ENCODE measurements at places on chromosomes 5 and 9.

GRCh38 chr5:73950441-73950873, 324.5 kb downstream of the ARHGEF28 start:
- no peak for DNase-seq

GRCh38 chr5:76050134-76050533, 33.0 kb upstream of the SV2C start:
- no peak for DNase-seq

DNA sequence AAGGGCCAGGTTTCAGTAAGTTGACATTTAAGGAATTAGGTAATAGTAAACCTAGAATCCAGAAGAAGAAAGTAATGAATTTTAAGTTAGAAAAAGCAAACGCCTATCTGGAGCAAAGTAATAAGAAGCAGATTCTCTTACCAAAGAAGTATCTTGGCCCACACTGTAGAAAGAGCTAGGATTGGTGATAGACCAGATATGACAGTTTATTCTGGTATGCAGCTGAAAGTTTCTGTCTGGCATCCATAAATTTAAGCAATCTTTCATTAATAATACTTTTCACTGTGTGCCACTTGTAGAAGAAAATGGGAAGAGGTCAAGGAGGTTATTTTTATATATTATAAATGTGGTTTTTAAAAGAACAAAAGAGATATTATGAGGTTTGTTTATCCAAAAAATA, 3.0 kb downstream of the RECK start:
- DNase-seq, result no peak

DNA sequence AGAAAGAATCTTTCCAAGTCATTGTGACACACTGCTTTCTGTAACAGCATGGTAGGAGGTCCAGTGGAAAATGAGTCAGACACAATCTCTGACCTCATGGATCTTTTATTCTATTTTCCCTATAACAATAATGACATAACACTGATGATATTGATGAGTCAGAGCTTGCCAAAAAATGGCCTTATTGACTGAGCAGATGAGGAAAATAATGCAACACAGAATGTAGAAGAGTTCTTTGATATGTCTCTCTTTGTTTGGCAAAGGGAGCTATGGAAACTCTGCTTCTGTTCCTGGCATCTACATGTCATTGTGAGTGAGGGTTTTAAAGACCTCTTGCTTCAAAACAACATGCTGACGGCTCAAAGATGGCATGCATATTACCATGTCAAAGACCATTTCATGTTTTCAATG, 443.1 kb upstream of the ZNF608 start:
- no peak for DNase-seq

GRCh38 chr9:676780-677438, 164.6 kb upstream of the DMRT1 start:
- no peak for DNase-seq

- no peak for DNase-seq
Measured at GRCh38 chr9:93207326-93207814, 23.4 kb downstream of the WNK2 start.

GRCh38 chr9:37184905-37185867, 64.8 kb downstream of the ZCCHC7 start:
- no peak for DNase-seq

DNA sequence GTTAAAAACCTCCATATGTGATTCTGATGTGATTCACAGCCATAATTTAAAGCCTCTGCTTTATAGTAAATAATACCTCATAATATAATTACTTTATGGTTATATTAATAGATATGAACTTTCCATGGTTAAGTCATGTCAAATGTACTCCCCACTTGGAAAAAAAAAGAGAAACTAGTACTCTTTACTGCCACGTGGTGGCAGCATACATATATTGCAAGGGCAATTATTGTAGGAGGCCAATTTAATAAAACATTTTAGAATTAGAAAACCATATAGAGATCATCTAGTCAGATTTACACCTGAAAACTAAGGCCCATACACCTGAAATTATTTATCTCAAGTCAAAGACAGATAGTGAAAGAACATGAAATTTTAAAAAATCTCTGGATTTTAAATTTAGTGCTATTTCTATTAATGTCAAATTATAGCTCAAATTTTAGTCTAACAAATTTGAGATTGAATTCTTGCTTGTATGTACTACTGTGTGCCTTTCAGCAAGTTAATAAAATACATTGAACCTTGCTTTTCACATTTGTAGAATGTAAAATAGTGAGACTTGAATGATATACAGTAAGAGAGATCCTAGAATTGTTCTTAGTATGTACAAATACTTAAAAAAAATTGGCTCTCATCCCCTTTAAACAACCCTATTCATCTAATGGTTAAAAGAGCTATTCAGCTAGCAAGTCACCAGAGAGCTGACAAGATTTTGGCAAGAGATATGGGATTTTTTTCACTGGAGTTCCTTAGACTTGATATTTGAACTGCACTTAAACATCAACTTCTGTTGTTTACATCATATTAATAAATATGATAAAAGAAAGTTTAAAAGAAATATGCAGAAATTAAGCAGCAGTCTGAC, 603.8 kb downstream of the TLE4 start:
- no peak for DNase-seq

DNA sequence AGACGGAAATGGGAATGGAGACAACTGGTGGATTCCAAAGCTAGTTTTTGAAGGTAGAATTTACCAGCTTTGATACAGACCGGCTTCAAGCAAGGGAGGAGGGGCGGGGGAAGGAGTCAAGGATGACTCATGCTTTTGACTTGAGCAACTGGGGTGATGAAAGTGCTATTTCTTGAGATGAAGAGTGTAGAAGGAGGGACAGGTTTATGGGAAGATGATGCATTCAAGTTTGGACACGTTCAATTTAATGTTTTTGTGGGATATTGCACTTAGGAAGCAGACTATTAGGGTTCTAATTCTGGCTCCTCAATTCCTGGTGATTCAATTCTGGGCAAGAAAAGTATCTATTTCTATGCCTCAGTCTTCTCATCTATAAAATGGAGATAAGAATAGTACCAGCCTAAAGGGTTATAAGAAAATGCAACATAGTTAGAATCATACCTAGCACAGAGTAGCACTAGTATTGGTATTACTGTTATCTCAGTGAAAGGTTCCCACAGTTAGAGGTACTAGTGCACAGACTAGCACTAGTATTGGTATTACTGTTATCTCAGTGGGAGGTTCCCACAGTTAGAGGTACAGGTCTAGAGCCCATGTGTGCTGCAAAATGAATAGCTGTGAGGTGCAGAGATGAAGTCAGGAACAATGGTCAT, 4.6 kb downstream of the NIPAL4 start:
- no peak for DNase-seq

- no peak for DNase-seq
Measured at GRCh38 chr9:72874344-72874743, 78.5 kb downstream of the ALDH1A1 start.

- DNase-seq, result no peak
Measured at GRCh38 chr9:117302487-117302886, 112.4 kb downstream of the ASTN2 start.

- no peak for DNase-seq
Measured at GRCh38 chr5:103539376-103540330, 22.9 kb downstream of the NUDT12 start.

GRCh38 chr5:18305288-18305924, 671.1 kb downstream of the TAF11L14 start:
- no peak for DNase-seq

DNA sequence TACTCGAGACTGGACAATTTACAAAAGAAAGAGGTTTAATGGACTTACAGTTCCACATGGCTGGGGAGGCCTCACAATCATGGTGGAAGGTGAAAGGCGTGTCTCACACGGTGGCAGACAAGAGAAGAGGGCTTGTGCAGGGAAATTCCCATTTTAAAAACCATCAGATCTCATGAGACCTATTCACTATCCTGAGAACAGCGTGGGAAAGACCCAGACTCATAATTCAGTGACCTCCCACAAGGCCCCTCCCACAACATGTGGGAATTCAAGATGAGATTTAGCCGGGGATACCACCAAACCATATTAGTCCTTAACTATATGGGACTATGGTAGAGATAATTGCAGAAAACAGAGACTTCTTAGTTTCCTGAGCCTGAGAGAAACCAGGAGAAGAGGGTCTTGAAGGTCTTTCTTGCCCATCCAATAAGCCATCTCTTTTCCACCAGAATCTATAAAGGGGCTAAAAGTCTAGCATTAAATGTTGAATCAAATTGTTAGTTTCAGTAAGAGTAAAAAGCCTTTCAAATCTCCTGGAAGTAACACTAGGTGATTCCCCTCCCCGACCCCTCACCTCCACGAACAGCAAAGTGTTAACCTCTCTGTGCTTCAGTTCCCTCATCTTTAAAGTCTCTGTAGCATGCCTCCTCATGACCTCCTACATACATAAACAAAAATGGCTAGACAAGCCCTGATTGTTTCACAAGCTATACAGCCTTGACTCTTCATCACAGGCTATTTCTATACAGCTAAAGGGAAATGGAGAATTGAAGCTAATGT, 259.1 kb downstream of the TMEM167A start:
- no peak for DNase-seq

DNA sequence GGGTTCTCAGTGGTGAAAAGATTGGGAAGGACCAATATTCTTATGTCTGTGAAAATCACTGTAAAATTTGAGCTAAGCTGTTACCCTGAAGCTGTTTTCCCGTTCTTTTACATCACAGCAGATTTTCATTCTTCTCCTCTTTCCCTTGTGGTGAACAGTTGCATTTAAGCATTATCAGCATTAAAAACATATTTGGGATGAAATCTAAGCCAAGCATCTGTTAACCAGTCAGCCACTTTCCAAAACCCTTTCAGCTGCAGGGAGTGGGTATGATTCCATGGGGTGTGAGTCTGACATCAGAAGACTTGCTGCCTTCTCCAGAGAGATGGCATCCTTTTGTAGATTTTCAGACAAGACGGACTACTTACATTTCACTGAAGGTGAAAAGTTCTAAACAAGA, 97.2 kb downstream of the TRIO start:
- no peak for DNase-seq

DNA sequence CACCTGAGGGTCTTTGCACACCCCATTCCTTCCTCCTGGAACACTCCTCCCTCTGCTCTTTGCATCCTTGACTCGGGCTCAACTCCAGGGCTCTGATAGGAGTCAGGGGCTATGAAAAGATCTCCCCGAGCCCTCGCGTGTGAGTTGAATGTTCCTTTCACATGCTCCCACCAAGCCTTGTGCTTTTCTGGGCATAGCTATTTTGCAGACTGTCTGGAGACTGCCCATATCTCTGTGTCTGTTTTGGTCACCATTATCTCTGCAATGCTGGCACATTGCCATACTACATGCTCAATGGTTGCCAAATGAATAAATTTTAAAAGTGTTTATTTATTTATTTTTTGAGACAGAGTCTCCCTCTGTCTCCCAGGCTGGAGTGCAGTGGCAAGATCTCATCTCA, 56.9 kb upstream of the PLPP1 start:
- no peak for DNase-seq

GRCh38 chr5:74017112-74017511, 391.1 kb downstream of the ARHGEF28 start:
- no peak for DNase-seq

DNA sequence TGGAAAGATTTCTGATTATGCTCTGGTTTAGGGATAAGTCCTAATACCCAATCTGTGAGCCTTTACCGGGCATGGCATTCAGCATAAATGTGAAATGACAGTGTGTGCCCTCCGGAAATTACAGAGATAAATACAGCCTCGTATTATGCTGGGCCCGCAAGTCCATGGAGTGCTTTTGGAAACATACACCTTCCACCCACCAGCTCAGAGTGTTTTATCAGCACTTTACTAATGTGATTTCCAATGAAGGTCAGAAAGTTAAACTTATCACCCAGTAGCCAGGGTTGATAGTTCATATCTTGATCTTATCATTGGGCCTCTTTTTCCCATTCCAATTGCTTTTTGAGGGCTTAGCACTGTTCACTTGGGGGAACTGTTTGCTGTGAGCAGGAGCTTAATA, 94.8 kb downstream of the SGCD start:
- no peak for DNase-seq

DNA sequence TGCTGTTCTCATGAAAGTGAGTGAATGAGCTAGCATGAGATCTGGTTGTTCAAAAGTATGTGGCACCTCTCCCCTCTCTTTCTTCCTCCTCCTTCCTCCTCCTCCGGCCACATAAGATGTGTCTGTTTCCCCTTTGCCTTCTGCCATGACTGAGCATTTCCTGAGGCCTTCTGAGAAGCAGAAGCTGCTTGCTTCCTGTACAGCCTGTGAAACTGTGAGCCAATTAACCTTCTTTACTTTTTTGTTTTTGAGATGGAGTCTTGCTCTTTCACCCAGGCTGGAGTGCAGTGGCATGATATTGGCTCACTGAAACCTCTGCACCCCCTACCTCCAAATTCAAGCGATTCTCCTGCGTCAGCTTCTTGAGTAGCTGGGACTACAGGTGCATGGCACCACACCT, 6.1 kb downstream of the S100Z start:
- no peak for DNase-seq

- no peak for DNase-seq
Measured at GRCh38 chr5:164153469-164154172, 648.2 kb downstream of the MAT2B start.

DNA sequence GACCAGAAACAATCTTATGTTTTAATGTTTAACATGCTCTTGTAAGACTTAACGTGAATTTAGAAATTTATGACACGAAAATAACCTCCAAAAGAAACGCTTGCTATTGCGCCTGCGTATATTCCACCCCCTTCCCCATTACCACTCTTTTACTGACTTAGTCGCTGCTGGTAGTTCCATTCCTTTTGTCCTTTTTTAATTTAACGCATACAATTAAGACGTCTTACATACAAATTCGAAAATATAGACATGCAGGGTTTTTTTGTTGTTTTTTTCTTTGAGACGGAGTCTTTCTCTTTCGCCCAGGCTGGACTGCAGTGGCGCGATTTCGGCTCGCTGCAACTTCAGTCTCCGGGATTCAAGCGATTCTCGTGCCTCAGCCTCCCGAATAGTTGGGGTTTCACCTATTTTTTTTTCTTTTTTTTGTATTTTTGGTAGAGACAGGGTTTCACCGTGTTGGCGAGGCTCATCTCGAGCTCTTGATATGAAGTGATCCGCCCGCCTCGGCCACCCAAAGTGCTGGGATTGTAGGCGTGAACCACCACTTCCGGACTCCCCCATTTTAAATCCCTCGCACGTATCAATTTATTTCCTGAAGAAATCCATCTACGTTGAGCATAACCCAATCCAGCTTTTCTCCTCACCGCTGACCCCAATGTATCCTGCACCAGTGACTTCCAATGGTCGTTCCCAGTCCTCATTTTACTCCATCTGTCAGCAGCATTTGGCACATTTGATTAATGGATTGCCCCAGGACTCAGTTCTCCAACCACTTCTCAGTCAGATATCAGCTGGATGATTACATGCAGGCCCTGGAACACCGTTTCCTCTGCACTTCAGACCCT, 684 bp upstream of the MED7 start:
- no peak for DNase-seq

DNA sequence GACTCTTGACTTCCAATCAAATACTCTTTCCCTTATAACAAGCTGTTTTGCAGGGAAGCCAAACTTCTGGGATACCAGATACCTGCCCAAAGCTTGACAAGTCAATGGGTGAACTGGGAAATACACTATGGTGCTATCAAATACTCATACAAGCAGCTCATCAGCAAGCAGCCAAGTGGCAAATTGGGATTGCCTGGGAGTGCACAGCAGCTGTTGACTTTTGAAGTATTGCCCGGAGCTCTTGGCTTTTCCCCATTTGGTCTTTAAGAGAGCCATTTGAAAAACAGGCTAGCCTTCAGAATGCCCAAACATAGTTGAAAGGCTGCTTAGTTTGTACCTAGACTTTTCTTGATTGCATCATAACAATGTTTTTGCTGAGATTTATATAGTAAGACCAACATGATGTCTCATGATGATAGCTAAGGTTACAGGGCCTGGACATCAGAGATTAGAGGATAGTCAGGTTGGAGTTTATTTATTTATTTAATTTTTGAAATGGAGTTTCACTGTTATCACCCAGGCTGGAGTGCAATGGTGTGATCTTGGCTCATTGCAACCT, 210.1 kb upstream of the ZNF608 start:
- DNase-seq, result no peak

Data from stimulated activated CD8-positive, alpha-beta memory T cell treated with anti-CD3 and anti-CD28 coated beads, Interleukin-7, amount 100 ng/mL, for 1 hour (primary cell).